Stimulated activated CD8-positive, alpha-beta memory T cell treated with anti-CD3 and anti-CD28 coated beads, Interleukin-12 subunit alpha, Interleukin-12 subunit beta, amount 100 ng/mL, for 1 hour (primary cell): ENCODE measurements at places on chromosomes 12 and 14.

GRCh38 chr14:46769292-46769691 lies 117.7 kb upstream of the RPL10L start:
- no peak for DNase-seq

DNA sequence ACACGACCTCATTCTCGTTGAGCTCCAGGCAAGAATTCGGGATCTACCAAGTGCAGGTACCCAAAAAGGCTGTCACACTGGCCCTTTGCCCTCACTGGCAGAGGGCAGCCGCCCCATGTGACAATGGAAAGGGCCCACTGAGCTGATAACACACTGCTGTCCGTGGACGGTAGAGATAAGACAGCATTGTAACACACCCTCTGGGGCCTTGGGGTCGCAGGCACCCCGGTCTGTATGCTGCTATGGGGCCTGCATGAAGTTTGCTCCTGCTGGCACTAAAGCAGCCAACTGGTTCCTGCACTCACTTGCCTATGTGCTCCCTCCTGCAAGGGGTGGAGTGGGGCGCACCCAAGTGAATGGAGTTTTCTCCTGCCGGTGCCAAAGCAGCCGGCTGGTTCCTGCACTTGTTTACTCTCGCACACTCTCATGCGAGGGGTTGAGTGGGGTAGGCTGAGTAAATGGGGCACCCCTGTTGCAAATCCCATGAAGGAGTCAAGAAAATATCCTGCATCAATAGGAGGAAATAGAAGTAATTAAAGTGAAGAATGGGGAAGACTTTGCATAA lies 477.9 kb downstream of the ATP23 start:
- no peak for DNase-seq

- no peak for DNase-seq
Observed at GRCh38 chr12:77599782-77600467, 230.8 kb upstream of the NAV3 start.

- DNase-seq = no peak
Observed at GRCh38 chr14:96217376-96217913, 12.8 kb downstream of the BDKRB2 start.

DNA sequence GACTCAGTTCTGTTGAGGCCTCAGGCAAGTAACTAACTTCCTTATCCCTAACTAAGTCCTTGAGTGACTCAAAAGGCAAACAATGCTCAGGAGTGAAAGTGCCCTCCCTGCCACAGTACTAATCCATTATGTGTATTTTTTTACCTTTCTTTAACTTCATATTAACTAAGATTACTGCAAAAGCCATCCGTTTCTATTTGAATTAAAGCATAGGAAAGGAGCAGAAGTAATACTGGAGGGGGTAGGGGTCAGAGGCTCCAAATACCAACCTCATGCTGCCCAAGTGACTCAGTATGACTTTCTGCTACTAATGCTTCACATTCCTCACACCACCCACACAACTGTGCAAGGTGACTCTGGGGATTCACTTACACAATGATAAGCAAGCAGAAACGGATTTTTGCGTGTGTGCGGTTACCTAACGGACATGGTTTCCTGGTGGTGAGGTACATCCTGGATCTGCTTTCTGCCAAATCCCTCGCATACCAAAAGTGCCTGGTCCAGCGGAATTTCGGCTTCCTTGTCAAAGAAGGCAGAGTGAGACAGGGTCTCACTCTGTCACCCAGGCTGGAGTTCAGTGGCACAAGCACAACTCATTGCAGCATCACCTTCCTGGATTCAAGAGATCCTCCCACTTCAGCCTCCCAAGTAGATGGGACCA lies 25.1 kb downstream of the MOK start:
- no peak for DNase-seq

GRCh38 chr14:59316151-59316830 lies 127.8 kb downstream of the DAAM1 start:
- DNase-seq = no peak

- DNase-seq = no peak
Observed at GRCh38 chr12:131441060-131441396, 269.9 kb upstream of the SFSWAP start.

DNA sequence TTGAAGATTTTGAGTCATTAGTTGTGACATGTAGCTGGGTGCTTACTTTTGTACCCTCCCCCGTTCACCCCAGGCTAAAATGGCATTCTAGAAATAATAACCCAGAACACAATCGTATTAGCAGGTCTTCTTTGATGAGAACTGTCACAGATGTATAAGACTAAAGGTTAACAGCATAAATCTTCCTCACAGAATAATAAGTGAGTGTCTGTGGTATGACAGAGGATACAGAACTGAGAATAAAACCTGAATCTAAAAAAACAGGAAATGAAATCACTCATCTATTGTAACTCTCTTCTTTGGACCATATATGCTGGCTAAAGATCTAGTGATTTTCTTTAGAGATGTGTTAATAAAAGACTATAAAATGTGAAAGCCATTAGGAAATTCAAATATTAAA lies 746.6 kb downstream of the LRFN5 start:
- DNase-seq = no peak

GRCh38 chr12:661720-662486 lies 1.3 kb downstream of the NINJ2 start:
- DNase-seq = no peak

- no peak for DNase-seq
Observed at GRCh38 chr12:62934799-62935674, at the start of gene PPM1H. PPM1H (minus strand) TSS chr12:62935150; CDS start chr12:62934736, 414 bp downstream.

DNA sequence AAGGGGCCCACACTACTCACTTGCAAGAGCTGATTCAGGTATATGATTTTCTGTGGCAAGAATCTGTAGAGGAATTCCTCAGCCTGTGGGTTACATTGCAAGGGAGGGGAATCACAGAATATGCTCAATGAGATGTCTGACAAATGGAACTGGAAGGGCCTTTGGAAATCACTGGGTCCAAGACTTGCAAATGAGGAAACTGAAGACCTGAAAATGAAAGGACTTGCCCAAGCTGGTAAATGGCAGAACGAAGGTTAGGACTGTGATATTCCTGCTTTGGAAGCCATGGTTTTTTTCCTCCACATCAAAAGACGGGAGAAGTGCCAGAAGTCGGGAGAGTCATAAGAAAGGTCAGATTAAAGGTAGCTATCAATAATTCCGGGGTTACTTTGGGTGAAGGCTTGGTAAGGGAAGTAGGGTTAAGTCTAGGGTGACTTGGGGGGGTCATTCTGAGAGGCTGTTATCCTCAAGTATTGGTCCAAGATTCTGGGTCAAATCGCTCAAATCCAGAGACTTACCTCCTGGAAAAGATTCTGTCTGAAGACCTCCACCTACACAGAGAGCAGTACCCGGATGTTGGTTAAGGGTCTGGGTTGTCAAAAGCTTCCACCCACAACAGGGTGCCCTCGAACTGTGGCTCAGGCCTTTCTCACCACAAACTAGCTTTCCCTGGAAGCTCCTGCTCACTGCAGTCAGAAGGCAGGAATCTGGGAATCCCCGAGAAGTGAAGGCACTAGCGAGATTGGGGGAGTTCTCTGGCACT lies 539 bp downstream of the PSME2 start:
- no peak for DNase-seq

- no peak for DNase-seq
Observed at GRCh38 chr12:77957062-77957461, 126.4 kb downstream of the NAV3 start.

- no peak for DNase-seq
Observed at GRCh38 chr12:80490329-80490728, 46.3 kb downstream of the PTPRQ start.

GRCh38 chr12:127445581-127446139 lies 821.3 kb upstream of the TMEM132C start:
- DNase-seq = no peak

DNA sequence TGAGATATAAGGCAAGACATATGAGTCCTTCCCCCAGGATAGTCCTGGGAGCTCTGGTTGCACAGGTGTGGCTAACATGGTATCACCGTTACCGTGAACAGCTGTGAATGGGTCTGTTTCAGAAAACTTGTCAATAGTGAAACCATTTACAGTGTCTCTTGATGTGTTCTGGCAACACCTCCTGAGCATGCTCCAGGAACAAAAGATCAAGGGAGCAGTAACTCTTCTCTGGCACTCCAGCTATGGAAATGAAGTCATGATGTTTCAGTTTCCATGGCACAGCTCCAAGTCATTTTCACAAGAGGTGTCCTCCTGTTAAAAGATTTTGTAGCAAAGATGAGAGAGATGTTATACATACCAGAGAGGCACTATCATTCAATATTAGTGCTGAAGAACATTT lies 253.7 kb downstream of the SNAPC1 start:
- no peak for DNase-seq

- no peak for DNase-seq
Observed at GRCh38 chr14:68952531-68953195, 26.4 kb downstream of the ACTN1 start.

- no peak for DNase-seq
Observed at GRCh38 chr14:28765831-28766468, 637 bp upstream of the FOXG1 start.

DNA sequence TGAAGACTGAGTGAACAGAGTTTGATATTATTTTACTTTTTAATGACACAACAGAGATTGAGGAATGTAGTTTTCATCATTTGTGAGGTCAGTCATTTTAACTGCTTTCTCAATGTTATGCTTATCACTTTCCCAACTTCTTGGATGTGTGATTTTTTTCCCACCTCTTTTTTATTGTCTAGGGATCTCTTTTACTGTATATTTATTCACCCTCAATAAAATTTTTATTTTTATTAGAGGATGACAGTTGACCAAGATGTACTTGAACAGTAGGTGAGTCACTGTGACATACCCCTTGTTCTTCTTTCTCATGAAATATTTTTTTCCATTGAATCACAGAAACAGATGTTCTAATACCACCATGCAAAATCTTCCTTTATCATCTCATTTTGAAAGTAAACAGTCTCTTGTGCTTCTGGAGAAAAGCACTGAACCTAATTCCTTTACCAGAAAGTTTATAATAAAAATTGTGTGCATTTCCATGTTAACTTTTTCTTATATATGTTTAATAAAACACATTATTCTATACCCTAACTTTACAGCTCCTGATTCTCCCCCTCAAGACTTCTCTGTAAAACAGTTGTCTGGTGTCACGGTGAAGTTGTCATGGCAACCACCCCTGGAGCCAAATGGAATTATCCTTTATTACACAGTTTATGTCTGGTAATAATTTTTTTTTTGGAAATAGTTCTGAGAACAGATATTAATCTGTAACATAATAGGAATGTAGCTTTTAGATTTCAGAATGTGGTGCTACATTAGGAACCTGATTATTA lies 65.9 kb downstream of the PTPRQ start:
- DNase-seq = no peak

DNA sequence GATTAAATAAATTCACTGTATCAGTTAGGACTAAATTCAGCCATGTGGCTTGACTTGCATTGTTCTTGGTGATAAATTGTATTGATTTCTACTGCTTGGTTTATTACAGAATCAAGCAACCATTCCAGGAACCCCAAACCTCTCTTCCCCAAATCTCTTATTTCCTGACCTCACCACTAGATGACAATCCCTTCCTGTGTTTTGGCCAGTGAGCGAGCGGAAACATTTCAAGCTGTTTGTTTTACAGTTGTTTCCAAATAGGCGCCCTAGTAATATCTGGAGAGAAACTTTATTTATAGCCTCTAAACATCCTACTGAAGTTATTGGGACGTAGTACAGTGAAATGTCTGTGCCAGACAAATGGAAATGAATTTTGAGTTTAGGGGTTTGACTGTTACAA lies 161.1 kb downstream of the SNAPC1 start:
- DNase-seq = no peak

DNA sequence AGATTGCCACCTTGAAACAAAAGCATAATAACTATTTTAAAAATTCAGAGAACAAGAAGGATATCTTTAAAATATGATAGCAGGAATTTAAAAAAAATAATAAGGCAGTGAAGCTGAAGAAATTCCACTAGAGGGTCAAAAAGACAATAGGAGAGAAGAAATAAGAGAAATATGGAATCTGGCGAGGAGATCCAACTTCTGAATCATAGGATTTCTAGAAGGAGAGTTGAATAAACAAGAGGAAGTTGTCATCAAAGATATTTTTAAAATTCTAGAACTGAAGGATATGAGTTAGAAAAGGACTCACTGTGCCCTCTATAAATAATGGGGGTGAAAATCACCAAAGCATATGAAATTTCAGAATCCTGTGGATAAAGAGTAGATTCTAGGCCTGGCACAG lies 26.8 kb upstream of the TOMM20L start:
- DNase-seq = no peak
